ENCODE measurements at places on chromosomes 7 and 10.

- DNase-seq, result no peak
Observed at GRCh38 chr7:17401791-17402627, 103.6 kb downstream of the AHR start.

DNA sequence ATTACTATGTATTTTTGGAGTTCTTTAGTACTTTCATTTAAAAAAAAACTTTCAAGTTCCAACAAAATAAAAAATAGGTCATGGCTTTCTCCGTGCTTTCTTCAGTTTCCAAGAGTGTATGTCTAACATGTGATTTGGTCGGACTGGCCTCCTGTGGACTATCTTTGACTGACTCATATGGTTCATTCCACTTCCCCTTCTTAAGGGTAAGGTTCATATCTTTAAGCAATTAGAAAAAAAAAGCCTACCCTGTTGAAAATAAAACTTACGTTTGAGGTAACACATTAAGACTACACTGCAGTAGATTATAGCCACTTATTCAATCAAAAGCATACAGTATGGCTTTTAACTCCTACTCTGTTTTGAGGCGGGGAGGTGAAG, 112.8 kb upstream of the AHR start:
- no peak for DNase-seq

DNA sequence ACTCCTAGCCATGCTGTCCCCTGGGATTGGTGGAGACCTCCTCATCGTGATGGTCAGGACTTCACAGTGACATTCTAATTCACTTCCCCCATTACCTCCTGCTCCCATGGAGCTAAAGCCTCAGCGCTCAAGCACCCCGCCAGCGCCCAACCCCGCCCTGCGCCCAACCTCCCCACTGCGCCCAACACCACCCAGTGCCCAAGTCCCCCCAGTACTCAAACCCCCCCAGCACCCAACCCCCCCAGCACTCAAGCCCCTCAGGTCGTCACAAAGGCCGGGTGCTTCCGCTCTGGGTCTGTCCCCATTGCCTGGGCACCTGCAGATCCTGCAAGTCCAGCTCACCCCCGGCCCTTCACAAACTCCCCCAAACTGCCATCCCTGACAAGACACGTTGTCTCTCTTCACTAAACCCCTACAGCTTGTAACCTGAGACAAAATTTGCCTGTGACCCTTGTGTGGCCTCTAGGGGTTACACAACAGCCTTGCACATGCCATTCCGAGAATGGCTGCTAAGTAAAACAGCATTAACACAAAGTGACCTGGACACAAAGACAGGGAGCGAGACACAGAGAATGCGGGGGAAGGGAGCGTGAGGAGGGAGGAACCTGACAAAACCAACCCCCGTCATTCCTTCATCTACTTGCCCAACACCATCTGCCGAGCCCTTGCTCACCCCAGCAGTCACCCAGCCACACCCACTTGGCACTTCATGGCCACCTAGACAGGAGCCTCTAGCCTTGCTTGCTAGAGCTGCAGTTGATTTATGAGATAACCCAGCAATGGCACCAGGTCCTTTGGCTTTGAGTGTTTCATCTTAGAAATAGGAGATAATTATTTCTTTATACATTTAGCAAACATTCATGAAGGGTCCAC, 107.8 kb downstream of the ADARB2 start:
- no peak for DNase-seq

DNA sequence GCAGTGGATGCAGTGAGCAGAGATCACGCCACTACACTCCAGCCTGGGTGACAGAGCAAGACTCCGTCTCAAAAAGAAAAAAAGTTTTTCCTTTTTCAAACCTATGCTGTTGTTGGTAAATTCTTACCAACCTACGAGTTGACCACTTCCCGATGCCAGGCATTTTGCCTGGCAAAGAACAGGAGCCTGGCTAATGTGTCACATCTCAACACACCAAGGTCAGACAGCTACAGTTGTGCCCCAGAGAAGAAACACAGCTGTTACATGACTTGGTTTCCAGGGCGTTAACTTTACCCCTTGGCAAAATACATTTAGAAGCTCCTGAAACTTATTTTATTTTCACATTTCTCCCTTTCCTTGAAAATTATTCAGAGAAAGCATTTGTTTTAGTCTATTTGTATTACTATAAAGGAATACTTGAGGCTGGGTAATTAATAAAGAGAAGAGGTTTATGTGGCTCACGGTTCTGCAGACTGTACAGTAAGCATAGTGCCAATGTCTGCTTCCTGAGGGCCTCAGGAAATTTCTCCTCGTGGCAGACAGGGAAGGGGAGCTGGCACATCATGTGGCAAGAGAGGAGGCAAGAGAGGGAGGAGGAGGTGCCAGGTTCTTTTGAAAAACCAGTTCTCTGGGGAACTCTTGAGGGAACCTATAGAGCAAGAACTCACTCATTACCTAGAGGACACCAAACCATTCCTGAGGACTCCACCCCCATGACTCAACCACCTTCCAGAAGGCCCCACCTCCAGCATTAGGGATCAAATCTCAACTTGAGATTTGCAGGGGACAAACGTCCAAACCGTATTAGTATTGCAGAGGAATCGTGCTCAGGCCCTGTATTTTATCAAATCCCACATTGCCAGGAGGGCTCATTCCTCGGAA, 83.3 kb downstream of the PAXIP1 start:
- no peak for DNase-seq
